ENCODE measurements at places on chromosomes 12 and 14.

- no peak for DNase-seq
These were observed 163.7 kb downstream of the IPO8 start for GRCh38 chr12:30531731-30532678.

- no peak for DNase-seq
These were observed 166.7 kb upstream of the E2F7 start for GRCh38 chr12:77232045-77232444.

DNA sequence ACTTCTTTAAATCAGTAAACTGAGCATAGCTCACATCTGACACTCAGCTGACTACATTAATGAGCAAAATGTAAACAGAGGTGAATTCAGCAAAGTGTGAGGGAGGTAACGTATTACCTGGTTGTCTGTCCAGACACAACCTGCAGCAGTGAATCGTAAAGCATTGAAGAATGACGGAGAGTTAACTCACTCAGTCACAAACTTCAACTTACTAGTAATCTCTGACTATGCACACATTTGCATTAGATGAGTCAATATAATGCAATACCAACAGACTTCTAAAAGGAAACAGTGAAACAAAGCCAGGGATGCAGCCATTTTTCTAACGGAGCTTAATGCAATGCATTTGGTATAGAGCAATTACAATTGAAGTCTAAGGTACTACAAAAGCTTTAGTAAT lies 40.0 kb downstream of the STX2 start:
- no peak for DNase-seq

GRCh38 chr14:31261523-31261858 lies 53.9 kb upstream of the HECTD1 start:
- DNase-seq = no peak

DNA sequence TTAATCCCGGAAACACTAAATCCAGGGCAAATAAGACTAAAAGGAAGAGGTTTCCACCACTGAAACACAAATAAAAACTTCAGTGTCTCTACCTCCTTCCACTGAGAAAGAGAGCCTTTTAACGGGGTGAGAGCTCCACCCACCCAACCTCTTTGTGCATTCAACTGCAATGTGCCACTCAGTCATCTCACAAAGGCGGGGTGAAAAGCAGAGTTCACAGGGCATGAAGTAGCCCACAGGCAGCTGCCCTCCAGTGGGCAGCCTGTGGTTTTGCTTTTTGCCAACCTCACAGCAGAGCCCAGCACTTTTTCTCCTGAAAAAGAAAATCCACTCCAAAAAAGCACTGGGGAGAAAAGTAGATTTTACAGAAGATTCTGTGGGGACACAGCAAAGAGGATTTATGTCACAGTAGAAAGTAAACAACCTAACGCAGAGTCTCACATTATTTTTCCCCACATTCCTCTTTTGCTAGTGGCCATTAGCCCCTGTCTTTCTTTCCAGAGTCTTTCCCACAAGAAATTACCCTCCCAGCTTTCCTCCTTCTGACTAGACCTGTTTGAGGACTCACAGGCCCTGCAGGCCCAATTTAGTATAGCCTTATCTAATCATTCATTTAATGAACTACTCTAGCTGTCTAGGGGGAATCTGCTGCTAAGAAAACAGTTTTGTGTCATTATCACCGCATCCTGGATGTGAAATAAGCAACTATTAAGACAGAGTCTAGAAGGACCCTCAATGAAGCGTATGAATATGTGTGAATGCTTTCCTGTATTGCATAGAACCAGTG lies 753.8 kb upstream of the FOXG1 start:
- no peak for DNase-seq

- DNase-seq = no peak
These were observed 371.3 kb downstream of the TMEM121 start for GRCh38 chr14:105897725-105898113.

DNA sequence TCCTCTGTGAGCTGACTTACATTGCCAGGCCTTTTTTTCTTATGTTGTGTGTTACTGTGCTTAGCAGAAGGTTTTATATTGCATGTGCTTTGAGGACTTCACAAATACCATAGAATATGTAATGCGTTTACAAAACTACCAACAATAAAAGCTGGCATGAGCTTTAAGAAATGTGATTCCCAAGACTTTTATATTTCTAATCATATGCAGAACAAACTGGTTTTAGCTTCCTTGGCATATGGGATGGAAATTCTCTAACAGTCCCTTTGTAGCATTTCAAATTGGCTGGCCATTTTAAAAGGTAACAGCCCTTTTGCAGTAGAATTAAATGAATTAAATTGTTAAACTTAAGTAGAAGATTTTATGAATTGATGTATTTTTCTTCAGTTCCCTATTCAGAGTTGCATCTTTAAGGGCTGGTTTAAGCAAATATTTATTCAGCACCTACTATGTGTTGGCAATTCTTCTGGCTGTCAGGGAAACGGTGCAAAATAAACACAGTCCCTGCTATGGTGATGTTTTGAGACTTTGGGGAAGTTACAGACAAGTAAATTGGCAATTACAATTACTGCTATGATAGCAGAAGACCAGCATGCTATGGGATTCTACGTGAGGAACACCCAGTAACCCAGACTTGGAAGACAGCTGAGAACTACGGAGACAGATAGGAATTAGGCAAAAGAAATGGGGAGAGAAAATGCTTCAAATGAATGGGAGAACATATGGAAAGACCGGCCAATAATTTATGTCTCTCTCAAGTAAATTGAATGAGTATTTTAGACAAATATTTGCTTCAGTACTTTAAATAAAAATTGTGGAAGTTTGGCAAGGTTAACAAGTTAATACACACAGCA lies 446.4 kb downstream of the EGLN3 start:
- no peak for DNase-seq

DNA sequence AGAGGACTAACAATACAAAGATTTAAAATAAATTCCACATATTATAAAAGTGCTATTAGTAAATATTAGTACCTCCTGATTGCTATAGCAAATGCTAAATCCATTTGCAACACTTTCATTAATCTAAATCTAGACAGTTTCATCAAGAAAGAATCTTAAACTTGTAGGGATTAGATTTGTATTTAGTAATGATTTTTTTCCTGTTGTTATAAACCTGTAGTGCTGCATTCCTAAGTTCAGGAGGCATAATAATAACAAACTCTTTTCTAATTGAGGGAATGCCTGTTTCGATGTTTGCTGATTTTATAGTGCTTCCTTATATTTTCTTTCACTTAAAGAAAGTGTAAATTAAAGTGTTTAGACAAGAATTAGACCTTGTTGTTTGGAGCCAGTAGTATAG lies 166.1 kb downstream of the FOXA1 start:
- DNase-seq = no peak

DNA sequence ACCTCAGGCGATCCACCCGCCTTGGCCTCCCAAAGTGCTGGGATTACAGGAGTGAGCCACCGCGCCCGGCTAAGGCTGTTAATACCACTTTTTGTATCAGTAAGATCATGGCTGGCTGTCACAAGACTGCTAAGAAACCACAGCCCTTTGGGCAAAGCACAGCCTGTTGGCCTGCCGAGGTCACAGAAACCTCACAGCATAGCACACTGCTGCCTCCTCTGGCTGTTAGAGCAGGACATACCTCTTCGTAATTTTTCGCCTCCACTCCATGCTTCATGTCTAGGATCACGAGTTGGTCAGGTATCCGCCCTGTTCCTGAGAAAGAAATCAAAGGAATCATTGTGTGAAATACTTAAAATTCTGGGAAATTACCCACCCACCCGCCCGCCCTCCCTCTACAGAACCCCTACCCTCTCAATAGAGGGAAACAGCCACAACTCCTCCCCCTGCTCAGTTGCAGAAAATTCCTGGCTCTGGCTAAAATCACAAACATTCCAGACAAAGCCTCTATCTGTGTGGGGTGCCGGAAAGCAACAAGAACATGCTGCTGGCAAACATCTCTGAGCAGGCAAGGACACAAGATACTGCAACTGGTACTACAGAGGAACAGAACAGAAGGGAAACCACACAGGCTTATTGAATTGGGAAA lies 20.7 kb upstream of the NEK9 start:
- DNase-seq = peak; percentile 90

GRCh38 chr12:31342286-31342685 lies 16.3 kb upstream of the SINHCAF start:
- DNase-seq = no peak

DNA sequence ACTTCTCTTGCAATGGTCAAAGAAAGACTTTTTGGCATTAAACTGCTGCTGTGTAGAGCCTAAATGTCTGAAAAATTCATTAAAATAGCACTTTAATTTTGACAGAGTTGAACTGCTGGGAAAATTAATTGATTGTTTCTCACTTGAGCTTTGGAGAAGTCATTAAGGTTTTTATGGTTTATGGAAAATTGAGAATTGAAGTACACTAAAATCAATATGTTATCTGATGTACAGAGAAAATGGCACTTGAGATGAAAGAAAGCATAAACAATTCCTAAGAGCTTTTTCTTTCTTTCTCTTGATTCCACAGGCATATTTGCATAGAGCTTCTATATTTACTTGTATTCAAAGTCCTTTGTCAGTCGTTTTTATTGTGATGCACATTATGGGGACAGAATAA lies 188.5 kb upstream of the CAND1 start:
- DNase-seq = no peak

DNA sequence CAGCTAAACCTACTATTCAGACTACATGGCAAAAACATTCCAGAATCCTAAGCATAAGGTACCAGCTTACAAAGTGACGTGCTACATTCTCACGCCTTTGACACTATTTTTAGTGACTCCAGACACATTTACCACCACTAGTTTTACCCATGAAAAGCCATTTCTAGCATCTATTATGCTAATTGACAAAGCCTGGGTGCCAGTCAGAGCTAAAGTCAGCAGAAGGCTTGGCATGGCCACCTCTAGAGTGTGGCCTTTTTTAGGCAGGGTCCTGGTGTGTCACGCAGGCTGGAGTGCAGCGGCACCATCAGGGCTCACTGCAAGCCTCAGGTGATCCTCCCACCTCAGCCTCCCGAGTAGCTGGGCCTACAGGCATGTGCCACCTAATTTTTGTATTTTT lies 75.7 kb downstream of the NT5DC3 start:
- DNase-seq = no peak

DNA sequence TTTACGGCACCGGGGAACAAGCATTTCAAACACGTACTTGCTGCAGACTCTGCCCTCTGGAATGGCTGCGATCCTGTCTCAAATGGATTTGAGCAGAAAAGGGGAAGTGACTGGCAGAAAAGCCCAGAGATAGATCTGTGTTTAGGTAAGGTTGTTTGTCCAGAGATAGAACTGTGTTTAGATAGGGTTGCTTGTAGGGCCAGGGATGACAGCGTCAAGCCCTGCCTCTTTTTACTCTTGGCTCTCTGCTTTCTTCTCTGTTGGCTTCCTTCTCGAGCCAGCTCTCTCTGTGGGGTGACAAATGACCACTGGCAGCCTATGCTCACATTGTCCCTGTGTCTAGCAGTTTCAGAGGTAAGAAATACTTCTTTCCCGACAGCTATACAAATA lies 11.4 kb downstream of the DGLUCY start:
- no peak for DNase-seq

DNA sequence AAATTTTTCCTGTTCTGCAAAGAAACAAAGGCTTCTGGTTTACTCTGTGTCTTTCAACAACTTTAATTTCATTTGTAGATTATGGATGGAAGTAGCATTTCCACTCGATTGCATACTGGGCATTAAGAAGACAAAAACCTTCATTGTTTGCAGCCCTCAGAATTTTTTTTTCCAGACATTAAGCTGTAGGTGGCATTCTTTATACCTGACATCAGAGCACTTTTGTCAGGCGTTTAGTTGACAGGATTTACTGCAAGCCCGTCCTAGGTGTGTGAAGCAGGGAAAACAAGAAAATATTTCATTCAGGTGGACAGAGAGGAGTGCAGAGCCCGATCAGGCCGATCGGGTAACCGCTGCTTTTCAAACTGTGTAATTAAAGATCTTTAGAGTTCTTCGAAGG lies 107.5 kb downstream of the TMEM260 start:
- no peak for DNase-seq

DNA sequence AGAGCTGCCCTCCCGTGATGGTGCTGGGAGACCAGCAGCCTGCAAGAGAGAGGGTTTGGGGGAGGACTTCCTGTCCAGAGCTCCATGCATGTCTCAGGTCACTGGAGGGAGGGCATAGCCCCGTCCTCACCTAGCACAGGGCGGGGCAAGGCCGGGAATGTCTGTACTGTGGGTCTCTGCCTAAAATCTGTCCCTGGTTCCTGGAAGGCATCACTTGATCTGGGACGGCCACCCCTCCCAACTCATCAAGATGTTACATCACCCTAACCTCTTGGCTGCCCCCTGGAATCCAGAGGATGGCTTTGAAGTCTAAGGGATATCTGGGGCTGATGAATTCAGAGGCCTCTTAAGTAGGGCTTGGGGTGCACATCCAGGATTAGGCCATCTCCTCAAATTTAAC lies 37.0 kb upstream of the MEG3 start:
- DNase-seq = peak; percentile 2

GRCh38 chr12:122116707-122117535 lies 38.4 kb downstream of the MLXIP start:
- DNase-seq = no peak

DNA sequence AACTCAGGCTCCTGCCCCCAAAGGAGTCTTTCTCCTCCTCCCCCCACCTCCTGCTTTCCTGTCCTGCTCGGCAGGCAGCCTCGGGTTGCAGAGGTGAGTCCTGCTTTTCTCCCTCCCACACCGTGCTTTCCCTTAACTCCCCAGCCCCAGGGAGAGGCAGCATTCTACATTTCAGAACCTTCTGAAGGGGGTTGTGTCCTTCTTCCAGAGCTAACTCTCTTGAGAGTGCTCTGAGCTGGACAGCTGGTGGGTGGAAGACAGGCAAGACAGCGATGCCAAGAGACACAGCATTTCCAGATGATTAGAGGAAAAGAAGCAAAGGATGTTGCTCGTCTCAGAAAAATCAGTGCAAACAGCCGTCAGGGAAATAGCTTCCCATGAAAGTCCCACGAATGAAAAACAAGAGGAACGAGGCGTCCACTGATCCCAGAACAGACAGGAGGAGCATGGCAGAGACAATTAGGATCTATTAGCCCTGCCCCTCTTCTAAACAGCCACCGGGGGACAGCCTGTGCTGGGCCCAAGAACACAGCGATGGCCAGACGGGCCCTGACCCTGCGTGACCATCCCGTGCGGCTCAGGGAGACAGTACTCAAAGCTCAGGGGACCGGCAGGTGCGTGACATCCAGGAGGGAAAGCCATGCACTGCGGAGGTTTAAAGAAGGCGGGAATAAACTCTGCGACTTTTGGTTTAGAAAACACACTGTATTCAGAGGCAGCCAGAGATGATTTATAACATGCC lies 216.5 kb upstream of the RTL1 start:
- no peak for DNase-seq

GRCh38 chr14:66273261-66273832 lies 212.8 kb upstream of the CCDC196 start:
- DNase-seq = no peak

- no peak for DNase-seq
These were observed 38.1 kb downstream of the PZP start for GRCh38 chr12:9169979-9170634.

GRCh38 chr12:54173066-54173726 lies 15.6 kb downstream of the SMUG1 start:
- peak; percentile 70 for DNase-seq

- no peak for DNase-seq
These were observed 916.5 kb downstream of the TMEM121 start for GRCh38 chr14:106442857-106443256.

Measured in lung (tissue), 17 donors.